Fibroblast of lung (primary cell): ENCODE measurements at places on chromosomes 5 and 9. TPM values are rescaled to one million over a fixed set of nuclear protein-coding genes. Genes with fewer than 3 reads are reported as not detected.

DNA sequence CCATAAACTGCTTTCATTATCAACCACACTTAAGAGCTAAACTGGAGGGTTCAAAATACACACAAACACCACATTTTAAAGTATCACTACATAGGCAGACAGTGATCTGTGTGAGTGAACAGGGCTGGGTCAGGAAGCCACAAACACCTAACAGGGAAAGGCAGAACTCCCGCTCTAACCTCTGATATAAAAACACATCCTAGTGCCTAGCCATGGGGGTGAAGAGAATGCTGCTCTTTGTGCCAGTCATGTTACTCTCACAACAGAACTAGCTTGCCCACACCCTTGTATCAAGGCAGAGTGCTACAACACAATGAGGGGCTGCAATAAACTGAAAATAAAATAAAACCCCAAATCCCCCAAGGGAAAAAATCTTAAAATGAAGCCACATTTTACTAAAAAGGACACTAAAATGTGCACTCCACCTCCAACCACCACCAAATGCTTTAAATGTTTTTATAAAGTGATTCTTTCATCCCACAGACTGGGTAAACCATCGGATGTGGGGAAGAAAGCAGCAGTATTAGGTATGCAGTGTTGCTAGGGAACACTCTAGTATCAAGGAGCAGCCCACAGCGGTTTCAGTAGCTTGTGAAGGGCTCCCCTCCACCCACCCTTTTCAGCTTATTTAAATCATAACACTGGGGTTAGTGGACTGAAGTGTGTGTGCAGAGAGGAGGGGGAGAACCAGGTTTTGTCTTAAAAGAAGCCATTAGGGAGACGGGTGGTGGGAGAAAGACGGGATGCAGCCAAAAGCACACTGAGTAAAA lies 64.5 kb downstream of the TMEM161B start:
- H3K27ac ChIP-seq, result no peak overlapping the region
- no peaks in the 10 kb centered on the region for H3K4me1 ChIP-seq
- H3K4me3 ChIP-seq, result no peak overlapping the region

DNA sequence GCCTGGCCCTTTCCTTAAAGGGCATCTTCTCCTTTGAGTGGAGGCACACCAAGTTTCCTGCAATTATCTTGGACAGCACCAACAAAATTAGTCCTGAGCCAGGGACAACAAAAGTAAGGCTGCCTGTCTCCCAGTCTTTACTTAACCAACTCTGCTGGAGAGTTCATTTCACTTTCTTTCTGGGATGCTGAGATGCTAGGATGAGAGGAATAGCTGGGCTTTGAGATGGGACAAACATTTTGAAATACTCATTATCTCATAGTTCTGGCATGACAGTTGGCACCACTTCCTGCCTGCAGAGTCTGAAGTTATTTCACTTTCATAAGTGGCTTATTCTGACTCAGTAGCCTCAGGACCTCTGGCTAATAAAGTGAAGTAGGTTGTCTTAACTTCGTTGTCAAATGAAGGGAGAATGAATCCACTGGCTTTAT lies 157.0 kb downstream of the C9orf152 start:
- no peaks in the 10 kb centered on the region for H3K27me3 ChIP-seq
- H3K36me3 ChIP-seq, result no peaks in the 10 kb centered on the region
- H3K27ac ChIP-seq, result peak overlapping the region; percentile 93

DNA sequence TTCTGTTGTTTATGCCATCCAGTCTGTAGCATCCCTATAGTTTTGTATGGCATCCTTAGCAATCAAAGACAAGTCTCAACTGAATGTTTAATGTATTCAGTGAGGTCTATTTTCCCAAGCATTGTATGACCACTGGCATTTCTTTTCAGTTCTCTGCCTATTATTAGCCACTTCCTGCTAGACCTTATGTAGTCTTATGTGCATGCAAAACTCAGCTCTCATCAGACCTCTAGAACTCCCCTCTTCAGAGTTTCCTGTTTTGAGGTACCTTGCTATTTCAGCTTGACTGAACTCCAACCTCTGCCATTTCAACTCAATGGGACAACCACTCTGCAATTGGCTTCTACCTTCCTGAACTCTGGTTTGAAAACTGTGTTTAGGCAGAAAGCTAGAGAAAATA lies 113.2 kb downstream of the SLC25A46 start:
- no peak for DNase-seq
- H3K27ac ChIP-seq, result no peak overlapping the region
- H3K4me3 ChIP-seq, result no peak overlapping the region
- peaks cover 7% of the 10 kb centered on the region for H3K4me1 ChIP-seq
- H3K36me3 ChIP-seq, result no peaks in the 10 kb centered on the region
- H3K27me3 ChIP-seq, result no peaks in the 10 kb centered on the region

DNA sequence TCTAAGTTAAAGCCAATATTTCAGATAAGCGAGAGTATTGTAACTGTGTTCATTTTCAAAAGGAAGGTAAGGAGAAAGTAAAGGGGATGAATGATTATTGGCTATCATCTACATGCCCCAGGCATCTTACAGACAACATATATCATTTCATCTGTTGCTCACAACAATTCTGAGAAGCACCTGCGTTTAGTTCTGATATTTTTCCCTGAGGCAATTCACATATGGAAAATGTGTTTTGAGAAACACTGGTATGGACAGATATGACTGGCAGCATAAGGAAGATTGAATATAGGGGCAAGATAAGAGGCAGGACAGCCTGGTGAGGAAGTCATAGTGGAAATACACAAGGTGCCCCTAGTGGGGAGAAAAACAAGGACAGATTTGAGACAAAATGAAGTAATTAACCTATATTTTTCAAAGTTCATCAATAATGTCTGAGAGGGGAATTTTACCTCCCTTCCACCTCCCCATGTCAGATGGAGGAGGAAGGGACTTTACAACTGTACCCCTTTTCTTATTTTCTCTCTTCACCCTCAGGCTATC lies 87.7 kb upstream of the TRIM32 start:
- H3K27me3 ChIP-seq, result no peaks in the 10 kb centered on the region
- no peak for DNase-seq
- no peaks in the 10 kb centered on the region for H3K36me3 ChIP-seq
- no peak overlapping the region for H3K27ac ChIP-seq
- H3K4me3 ChIP-seq, result no peak overlapping the region

- no peaks in the 10 kb centered on the region for H3K36me3 ChIP-seq
- no peak overlapping the region for H3K27ac ChIP-seq
- no peaks in the 10 kb centered on the region for H3K27me3 ChIP-seq
- H3K4me1 ChIP-seq, result no peaks in the 10 kb centered on the region
- DNase-seq, result peak; percentile 22
- no peak overlapping the region for H3K4me3 ChIP-seq
Observed at GRCh38 chr5:57902095-57902494, 419.5 kb upstream of the ACTBL2 start.

DNA sequence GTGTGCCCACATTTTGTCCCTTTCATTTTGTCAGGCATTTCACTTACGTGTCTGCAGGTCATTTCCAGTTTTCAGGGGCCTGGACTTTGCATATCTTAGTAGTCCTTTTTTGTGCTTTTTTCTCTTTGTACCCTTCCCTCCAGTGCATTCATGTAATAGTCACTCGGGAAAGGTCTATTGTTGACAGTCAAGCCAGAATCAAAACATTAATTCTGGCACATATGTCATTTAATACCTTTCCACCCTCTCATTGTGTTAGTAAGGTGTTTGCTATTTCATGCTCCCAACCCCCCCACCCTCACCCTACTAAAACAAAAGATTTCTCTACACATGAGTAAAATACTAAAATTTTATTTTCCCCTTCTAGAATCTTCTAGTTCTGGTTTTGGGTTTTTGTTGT lies 42.7 kb downstream of the UGCG start:
- DNase-seq, result peak; percentile 29
- H3K4me3 ChIP-seq, result no peak overlapping the region
- H3K27me3 ChIP-seq, result no peaks in the 10 kb centered on the region
- H3K36me3 ChIP-seq, result peaks cover 3% of the 10 kb centered on the region
- no peak overlapping the region for H3K27ac ChIP-seq

- H3K27ac ChIP-seq, result no peak overlapping the region
- H3K4me1 ChIP-seq, result no peaks in the 10 kb centered on the region
- no peaks in the 10 kb centered on the region for H3K27me3 ChIP-seq
- no peaks in the 10 kb centered on the region for H3K36me3 ChIP-seq
- H3K4me3 ChIP-seq, result no peak overlapping the region
- no peak for DNase-seq
Observed at GRCh38 chr5:117953272-117953671, 1035.1 kb downstream of the DTWD2 start.

DNA sequence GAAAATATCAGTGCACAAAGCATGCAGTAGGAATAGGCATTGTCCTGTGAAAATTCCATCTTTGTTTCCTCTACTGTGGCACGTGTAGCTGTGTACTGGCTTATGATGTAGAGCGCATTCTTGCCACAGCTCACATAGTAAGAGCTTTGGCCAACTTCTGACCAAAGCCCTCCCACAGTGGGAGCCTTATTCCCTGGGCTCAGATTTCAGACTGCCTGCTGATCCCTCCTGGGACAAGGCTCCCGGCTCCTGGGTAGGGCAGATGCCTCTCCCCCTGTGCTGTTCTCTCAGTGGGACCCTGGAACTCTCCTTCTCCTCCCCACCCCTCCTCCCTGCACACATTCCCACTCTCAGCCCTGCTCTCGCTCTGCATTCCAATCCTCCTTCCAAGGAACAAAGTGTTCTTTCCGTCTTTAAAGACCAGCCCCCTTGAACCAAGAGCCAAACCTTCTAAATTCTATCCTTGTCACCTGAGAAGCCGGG lies 17.5 kb downstream of the LCP2 start:
- H3K4me3 ChIP-seq, result no peak overlapping the region
- H3K27me3 ChIP-seq, result no peaks in the 10 kb centered on the region
- no peak overlapping the region for H3K27ac ChIP-seq

DNA sequence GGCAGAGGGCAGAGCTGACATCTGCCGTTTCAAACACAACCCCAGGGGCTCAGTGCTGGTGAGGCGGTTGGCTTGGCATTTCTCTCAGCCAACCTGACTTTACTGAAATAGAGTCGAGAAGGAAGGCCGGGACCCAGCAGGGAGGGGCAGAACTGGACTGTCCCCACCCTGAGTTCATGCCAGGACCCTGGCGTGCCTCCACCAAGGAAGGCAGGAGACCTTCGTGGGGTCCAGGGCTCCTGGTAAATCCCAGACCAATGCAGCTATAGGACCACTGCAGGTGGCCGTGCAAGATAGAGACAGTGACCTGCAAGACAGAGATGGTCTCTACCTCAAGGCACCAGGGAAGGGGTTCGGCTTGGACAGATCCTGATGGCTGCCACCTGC lies 132.9 kb downstream of the ROR2 start:
- no peaks in the 10 kb centered on the region for H3K27me3 ChIP-seq
- H3K4me3 ChIP-seq, result peak overlapping the region; percentile 35
- peaks cover 9% of the 10 kb centered on the region for H3K4me1 ChIP-seq
- DNase-seq, result no peak
- peak overlapping the region; percentile 63 for H3K27ac ChIP-seq

ADGRD2 gene
- polyA plus RNA-seq, result not detected in 2 replicates

WDR38 gene
- polyA plus RNA-seq, result not detected in 2 replicates

TMEM252 gene
- polyA plus RNA-seq, result not detected in 2 replicates

ITGA1 gene
- 7.0 and 115 TPM in 2 replicates for polyA plus RNA-seq

CARTPT gene
- polyA plus RNA-seq, result not detected in 2 replicates

DRD1 gene
- polyA plus RNA-seq, result 0.19 and 1.5 TPM in 2 replicates

SPINK4 gene
- not detected in 2 replicates for polyA plus RNA-seq
